ENCODE measurements at places on chromosomes 2 and 18.

DNA sequence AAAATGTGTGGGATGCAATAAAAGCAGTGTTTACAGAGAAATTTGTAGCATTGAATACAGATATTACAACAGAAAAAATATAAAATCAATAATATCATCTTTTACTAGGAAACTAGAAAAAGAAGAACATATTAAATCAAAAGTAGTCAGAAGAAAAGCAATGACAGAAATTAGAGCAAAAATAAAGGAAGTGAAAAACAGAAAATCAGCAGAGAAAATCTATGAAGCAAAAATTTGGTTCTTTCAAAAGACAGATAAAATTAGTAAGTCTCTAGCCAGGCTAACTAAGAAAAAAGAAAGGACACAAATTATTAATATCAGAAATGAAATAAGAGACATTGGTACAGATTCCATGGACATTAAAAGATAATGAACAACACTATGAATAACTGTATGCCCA, 212.0 kb upstream of the MGAT5 start:
- DNase-seq, result no peak

DNA sequence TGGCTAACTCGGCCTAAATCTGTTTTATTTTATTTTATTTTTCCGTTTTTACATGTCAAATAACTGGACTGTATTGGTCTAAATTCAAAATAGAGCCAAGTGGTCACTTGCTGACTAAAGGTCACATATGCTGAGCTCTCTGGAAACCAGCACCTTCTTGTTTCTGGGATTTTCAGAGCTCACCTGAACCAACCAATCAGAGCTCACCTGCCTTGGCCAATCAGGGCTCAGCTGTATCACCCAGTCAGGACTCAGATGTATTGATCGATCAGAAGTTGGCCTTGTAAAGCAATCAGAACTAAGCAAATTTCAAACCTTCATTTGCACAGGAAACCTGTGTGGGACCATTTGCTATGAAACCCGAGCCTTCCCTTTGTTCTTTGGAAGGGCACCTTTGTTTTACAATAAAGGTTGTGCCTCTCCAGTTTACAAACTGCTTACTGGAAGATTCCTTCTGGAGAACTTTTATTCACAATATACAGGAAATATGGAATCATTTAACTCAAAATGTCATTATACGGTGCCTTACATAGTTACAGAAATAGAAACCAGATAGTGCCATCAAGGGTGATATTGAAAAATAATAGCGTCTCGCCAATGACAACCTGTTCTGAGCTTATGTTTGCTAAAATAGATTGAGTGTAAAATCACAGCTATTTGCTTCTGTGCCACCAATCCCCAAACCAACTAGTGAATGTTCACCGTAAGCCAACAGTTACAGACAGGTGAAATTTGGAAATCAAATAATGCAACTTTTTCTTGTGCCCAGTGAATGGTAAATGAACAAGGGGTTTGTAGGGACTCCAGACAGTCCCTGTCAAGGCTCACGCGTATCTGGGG, 17.3 kb upstream of the PSD4 start:
- DNase-seq, result peak; percentile 38

DNA sequence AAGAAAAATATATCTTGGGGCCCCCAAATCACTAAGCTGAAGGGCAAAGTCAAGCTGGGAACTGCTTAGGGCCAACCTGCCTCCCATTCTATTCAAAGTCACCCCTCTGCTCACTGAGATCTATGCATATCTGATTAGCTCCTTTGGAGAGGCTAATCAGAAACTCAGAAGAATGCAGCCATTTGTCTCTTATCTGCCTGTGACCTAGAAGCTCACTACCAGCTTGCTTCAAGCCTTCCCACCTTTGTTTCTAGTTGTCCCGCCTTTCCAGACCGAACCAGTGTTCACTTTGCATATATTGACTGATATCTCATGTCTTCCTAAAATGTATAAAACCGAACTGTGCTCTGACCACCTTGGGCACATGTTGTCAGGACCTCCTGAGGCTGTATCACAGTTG, 479.4 kb downstream of the METTL4 start:
- DNase-seq, result no peak

- peak; percentile 70 for DNase-seq
Observed at GRCh38 chr2:56314796-56315195, 131.0 kb downstream of the CCDC85A start.

DNA sequence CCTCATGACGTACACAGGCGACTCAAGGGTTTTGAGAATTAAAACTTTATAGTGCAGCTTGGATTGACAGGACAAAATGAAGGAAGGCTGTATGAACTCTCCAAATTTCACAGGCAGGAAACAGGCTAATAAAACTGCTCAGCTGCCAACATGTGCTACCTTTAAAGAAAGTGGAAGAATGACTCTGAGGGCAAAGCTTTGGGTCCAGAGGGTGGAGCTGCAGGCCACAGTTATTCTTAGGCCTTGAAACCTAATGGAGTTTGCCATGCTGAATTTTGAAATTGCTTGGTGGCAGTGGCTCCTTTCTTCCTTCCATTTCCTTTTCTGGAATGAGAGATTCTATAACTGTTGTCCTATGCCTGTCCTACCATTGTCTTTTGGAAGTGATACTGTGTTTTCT, 34.8 kb downstream of the HAT1 start:
- no peak for DNase-seq

DNA sequence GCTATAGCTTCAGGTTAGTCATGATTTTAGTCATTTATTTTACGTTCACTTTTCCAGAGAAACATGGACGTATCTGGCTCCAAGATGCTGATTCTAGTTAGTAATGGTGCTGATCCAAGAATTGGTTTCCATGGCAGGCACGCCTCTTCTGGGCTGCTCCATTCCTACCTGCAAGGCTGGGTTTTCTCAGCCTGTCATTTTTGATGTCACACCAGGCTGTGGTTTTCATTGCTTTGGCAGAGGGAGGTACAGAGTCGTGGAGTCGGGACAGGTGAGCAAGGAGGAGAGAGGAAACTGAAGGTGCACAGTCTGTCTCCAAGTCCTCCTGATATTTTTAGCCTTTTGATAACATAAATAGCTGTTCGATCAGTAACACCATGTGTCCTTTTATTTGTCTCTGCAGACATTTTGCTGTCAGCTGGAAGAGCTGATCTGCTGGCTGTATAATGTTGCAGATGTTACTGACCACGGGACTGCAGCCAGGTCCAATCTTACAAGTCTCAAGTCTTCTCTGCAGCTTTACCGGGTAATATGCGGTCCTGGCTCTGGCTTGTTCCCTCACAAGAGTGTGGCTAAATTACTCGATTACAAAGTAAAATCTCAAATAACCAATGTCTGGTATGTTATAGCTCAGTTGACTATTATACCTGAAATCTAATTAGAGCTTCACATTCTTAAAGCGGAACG, 17.8 kb downstream of the CEP68 start:
- DNase-seq, result no peak

All from NCI-H2171 treated with DMSO at 0.1 percent for 48 hours (cell line).